NCI-H446 treated with DMSO at 0.1 percent for 48 hours (cell line): ENCODE measurements at places on chromosomes 6 and 20.

DNA sequence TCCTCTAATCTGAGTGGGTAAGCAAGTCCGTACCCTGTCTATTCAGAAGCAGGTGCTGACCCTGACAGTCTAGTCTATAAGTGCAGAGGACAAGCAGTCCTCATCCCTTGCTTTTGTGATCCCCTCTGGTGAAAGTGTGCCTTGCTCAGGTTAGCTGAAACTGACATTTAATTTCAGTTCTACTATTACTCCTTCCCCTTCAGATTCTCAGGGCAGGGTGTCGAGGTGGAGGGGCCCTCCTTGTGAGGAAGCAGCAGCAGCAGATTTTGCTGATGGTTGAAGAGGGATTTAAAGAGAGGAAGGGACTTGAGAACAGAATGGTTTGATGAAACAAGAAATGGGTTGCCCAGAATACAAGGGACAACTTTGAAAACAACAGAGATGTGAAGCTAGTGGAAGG, 309.3 kb downstream of the CLIC5 start:
- no peak for DNase-seq

GRCh38 chr20:57693670-57694329, 16.0 kb downstream of the PMEPA1 start:
- DNase-seq, result no peak

GRCh38 chr6:29071831-29072723, 15.0 kb downstream of the OR2B3 start:
- DNase-seq, result no peak

DNA sequence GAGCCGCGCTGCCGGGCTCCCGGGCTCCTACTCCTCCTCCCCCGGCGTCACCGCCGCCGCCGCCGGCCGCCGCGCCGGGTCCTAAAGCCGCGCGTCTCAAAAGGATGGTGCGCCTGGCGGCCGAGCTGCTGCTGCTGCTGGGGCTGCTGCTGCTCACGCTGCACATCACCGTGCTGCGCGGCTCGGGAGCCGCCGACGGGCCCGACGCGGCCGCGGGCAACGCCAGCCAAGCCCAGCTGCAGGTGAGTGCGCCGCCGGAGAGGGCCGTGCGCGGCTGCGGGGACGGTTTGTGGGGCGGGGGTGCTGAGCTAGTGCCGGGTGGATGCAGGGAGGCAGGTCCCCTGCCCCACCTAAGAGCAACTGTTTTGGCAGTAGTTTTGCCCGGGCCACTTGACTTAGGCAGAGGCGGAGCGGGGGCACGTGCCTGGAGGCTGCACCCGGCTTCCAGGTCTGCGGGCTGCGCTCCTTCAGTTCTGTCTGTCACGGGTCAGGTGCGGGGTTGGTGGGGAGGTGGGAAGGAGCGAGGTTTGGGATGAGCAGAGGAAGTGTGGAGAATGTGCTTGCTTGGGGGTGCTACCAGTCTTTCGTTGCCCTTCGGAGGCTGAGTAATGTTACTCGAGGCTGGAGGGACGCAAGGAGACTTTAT, 722 bp downstream of the ISM1 start:
- no peak for DNase-seq

- DNase-seq, result no peak
Observed at GRCh38 chr6:286681-287488, 5.4 kb upstream of the DUSP22 start.

GRCh38 chr6:170459451-170459850, 93.7 kb downstream of the PSMB1 start:
- DNase-seq, result no peak

- no peak for DNase-seq
Observed at GRCh38 chr6:159315562-159315961, 146.4 kb downstream of the FNDC1 start.

DNA sequence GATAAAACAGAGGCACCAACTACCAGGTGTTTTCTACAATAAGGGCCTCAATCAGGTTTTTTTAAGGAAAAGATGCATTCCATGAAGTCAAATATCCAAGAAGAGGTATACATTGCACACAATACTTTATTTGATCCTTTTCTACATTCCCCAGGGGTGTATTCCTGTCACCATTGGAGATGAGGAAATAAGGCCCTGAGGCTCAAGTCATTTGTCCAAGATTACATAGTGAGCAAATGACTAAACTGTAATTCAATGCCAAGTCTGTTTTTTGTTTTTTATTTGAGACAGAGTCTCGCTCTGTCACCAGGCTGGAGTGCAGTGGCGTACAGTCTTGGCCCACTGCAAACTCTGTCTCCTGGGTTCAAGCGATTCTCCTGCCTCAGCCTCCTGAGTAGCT, 69.2 kb upstream of the CDYL start:
- no peak for DNase-seq

DNA sequence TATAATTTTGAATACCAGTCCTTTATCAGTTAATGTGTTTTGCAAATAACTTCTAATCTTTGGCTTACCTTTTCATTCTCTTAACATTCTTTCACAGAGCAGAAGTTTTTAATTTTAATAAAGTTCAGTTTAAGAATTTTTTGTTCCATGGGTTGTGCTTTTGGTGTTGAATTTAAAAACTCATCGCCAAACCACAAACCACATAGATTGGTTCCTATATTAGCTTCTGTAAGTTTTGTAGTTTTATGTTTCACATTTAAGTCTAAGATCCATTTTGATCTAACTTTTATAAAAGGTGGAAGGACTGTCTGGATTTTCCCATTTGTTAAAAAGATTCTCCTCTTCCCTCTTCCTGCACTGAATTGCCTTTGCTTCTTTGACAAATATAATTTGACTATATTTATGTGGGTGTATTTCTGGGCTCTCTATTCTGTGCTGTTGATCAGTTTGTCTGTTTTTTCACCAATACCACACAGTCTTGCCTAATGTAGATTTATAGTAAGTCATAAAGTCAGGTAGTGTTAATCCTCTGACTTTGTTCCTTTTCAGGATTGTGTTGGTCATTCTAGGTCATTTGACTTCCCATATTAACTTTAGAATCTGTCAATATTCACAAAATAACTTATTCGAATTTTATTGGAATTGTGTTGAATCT, 17.5 kb upstream of the SDCBP2 start:
- no peak for DNase-seq

DNA sequence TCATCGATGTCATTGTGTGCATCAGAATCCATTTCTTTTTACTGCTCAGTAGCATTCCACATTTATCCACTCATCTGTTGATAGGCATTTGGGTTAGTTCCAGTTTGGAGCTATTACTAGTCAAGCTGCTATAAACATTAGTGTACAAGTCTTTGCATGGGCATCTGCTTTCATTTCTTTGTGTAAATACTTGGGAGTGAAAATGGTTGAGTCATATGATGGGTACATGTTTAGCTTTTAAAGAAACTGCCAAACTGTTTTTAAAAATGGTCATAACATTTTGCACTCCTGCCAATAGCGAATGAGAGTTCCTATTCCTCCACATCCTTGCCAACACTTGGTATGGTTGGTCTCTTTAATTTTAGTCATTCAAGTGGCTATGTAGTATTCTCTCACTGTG, 21.2 kb upstream of the SLC22A2 start:
- DNase-seq, result no peak

DNA sequence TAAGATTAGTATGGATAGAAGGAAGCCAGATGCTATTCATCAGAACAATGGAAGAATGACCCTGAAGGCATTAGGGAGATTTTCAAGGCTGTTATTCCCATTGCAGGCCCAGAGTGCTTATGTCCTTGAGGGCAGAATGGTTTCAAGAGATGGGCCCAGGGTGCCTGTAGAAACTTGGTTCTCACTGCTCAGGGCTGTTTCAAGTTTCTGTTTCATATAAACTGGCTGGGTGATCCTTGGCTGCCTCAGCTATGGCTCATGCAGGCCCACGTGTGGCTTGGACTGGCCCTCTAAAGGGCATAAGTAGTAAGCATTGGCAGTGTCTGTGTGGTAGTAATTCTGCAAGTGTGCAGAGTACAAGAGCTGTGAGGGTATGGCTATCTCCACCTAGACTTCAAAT, 540.9 kb upstream of the MAN1A1 start:
- DNase-seq, result no peak

GRCh38 chr6:136326038-136326553, 36.5 kb upstream of the BCLAF1 start:
- peak; percentile 40 for DNase-seq

DNA sequence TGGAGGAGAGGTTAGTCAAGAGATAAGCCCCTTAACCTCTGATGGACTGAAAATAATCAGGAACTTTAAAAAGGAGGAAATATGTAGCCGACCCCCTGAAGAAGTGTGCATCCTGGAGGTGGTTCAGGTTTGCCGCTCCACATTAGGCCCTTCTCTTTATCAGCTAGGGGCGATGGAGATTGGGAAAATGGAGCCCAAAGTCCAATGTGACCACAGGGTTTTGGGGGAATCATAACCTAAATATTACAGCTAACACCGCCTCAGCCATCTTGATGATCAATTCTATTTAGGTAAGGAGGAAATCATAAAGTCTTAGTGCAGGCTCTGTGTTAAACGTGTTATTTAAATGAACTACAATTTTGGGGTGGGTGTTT, 1.2 kb downstream of the OGFRL1 start:
- no peak for DNase-seq

DNA sequence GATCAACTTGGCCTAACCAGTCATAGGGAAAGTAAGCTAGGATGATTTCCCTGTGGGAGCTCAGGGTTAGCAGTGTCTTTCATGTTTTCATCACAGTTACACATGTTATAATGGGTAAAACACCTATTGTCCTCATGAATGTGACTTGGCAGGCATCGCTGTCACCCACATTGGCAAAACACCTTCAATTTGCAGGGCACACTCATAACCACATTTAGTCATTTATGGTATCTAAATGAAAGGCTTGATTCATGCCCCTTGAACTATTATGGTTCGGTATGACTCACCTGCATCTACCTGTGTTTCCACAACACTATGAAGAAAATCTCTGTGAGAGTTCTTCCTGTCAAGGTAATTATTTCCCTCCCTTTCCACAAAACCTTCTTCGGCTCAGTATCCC, 49.2 kb downstream of the FRK start:
- no peak for DNase-seq

DNA sequence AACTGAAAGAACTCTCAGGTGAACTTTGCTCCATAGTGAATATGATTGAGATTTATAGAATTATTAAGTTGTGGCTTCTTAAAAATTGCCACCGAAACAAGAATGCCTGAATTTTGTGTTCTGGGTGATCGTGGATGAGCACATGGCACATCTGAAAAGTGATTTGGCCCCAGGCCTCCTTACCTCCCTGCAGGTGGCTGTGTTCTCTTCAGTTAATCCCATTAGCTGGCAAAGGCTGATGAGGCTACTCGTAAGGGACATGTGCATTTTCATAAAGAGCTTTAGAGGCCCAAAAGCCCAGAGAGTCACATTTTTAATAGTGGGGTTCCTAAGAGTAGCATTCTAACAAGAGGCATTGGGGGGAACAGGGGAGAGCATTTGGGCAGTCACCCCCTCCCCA, 22.6 kb downstream of the GNAS start:
- DNase-seq, result no peak

GRCh38 chr6:30184417-30185031, 21.2 kb downstream of the TRIM15 start:
- no peak for DNase-seq

GRCh38 chr6:73180076-73180738, 45.1 kb downstream of the KHDC1L start:
- peak; percentile 53 for DNase-seq

DNA sequence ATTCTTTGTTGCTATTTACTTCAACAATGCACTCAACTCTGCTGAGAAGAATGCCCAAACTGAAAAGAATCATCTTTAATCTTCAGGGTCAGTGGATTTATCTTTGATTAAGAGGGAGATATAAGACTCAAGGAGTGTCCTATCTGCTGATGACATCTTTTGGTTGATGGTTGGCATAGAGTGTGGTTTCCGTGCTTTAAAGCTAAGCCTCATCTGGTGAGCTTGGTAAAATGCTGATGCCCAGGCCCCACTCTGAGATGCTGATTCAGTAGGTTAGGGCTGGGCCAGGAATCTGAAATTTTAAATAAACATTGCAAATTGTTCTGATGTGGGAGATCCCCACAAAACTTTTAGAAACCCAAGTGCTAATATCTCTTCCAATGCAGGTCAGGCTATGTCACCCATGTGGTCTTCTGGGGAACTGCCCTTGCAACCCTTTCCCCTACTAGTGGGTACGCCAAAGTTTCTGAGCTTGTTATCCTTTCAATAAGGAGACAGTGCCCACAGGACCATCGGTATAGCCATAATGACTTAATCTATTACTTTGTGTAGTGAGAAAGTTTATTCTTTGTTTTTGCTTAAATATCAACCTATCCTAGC, 68.5 kb upstream of the ARMH2 start:
- no peak for DNase-seq

GRCh38 chr6:42251911-42252637, 34.4 kb upstream of the MRPS10 start:
- DNase-seq, result no peak

GRCh38 chr6:121940728-121941127, 458.7 kb upstream of the HSF2 start:
- DNase-seq, result no peak

- no peak for DNase-seq
Observed at GRCh38 chr20:10565191-10565921, 108.4 kb downstream of the JAG1 start.

DNA sequence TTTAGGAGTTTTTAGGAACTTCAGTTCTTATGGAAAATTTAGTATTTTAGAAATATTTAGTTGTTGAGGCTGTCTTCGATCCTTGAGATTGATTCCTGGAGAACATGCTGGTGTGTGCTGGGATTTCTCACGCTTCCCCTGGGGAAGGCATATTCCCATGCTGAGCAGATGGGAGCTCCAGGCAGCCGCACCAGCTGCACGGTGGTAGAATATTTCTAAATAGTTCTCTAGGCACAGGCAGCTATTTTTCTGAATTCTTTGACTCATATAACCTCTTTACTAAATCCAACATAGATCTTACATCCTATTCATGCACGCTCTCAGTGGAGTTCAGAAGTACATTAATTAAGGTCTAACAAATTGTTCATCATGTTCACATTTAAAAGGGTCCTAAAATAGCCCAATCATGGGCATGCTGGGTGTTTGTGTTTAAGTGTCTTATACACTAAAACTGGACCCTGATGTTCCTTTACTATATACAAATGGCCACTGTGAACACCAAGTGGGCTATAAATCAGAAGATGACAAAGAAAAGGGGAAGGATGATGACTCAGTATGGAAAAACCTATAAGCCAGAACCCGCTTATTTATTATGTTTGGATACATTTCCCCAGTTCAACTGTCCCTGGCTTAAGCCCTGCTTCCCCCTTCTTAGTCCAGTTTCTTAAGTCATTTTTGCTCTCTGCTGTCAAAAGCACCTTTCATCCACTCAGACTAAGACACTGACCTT, 138.5 kb downstream of the UST start:
- DNase-seq, result no peak
